ENCODE measurements at places on chromosomes 12 and 14.

- no peak for DNase-seq
Measured at GRCh38 chr14:55130196-55130550, 1.1 kb downstream of the LGALS3 start.

- DNase-seq: no peak
Measured at GRCh38 chr12:102116392-102116791, 3.5 kb downstream of the NUP37 start.

DNA sequence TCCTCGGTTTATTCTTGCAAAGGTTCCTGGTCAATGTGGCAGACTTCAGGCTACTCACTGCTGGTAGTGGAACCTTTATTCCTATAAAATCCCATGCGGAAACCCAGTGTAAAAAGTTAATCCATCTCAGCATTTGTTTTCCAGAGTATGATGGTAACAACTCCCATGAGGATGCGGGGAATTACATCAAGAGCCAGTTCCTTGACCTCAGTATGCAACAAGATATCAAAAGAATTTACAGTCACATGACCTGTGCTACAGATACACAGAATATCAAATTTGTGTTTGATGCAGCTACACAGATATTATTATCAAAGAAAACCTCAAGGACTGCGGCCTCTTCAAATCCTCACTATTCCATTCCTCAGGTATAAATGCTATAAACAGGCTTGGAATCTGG, 19.3 kb downstream of the CPM start:
- DNase-seq: no peak

DNA sequence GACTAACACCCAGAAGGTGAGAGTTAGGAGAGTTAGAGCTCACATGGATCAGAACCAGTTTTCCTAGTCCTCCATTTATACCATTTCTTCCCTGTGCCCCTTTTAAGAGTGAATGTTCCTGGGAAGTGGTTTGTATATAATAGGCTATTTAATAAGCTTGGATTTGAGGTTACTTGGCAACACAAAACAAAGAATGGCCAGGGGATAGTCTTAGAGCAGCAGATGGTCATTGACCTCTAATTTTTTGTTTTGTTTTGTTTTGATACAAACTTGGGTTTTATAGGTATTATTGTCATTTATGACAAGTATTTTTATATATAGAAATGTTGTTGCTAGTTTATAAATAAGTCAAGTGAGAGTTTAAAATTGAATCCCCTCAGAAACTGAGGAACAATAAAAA, 35.8 kb downstream of the VEZT start:
- no peak for DNase-seq

DNA sequence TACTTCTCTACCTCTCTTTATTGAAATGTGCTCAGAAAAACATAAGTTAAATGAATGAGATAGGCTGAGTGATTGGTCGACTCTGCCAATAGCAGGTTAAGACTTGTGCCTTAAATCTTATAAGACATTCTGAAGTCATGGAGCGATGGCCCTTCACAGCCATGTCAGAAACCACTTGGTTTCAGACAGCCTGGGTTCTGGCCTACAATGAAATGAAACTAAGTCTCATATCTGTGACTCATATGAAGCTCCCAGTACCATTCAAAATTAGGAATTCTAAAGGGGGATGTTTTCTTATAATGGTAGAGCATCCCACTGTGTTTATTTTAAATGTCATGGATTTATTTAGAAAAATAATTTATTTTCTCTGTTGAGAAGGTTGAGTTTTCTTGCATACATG, 42.6 kb downstream of the PLXNC1 start:
- DNase-seq: no peak

- DNase-seq: no peak
Measured at GRCh38 chr14:69473260-69473659, 11.3 kb upstream of the PLEKHD1 start.

GRCh38 chr12:118052324-118053070, 8.5 kb downstream of the WSB2 start:
- DNase-seq: peak; percentile 72

DNA sequence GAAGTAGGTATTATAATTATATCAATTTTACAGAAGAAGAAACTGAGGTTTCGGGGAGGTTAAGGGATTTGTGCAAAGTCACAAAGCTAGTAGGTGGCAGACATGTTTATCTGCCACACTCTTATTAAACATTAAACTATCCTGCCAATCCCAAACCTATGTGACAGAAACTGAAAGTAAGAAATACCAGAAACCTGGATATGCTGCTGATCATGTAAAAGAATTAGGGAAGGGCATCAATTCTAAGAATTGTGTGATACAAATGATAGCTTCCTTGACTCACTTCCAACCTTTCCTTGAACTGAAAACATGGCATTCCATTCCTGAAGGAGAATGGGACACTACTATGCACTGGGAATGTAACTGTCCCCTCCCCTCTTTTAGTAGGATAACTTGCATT, 16.9 kb downstream of the TAOK3 start:
- DNase-seq: no peak

GRCh38 chr14:96071561-96071960, 32.4 kb downstream of the C14orf132 start:
- no peak for DNase-seq

DNA sequence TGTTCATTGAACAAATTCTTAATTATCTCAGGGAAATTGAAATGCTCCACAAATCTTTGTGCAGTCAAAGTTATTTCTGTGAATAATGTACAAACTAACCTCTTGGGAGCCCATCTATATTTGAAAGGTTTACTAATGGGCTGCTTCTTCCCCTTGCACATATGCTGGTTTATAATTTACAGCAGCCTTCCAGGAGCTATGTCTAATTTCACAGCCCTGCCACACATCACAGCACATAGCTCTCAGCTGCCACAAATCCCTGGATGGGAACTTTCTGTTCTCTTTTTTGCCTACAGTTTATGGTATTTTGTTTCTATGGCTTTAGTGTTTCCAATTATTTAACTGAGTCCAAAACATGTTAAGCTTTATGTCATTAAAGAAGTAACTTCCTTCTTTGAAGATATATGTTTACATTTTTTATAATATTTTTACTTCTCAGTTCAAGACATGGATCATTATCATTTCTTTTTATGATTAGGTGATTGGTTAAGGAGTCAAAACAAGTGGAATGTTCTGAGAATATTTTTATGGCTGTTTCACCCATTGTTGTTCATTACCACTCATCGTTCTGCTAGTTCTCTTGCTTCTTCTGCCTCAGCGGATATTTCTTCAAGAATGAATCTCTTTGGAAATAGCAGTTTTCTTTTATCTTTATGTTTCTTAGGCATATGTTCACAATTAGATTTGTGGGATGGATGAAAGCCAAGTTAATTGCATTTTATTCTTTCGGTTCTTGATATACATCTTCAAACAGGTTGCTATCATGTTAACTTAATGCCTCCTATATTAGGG, 475.6 kb upstream of the MIS18BP1 start:
- DNase-seq: no peak

DNA sequence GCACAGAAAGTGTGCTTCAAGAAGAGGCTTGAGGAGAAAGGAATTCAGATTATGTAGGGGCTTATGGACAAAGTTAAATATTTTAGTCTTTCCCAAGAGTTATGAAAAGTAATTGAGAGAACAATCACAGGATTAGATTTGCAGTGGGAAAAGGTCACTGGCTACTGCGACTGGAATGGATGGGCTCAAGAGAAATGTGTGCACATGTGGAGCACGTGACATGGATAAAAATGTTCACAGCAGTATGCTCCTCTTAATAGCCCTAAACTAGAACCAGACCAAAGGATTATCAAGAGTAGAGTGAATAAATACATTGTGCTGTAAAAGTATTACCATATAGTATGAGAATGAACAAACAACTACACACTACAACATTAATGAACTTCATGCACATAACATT, 78.1 kb downstream of the ABCD2 start:
- DNase-seq: no peak

DNA sequence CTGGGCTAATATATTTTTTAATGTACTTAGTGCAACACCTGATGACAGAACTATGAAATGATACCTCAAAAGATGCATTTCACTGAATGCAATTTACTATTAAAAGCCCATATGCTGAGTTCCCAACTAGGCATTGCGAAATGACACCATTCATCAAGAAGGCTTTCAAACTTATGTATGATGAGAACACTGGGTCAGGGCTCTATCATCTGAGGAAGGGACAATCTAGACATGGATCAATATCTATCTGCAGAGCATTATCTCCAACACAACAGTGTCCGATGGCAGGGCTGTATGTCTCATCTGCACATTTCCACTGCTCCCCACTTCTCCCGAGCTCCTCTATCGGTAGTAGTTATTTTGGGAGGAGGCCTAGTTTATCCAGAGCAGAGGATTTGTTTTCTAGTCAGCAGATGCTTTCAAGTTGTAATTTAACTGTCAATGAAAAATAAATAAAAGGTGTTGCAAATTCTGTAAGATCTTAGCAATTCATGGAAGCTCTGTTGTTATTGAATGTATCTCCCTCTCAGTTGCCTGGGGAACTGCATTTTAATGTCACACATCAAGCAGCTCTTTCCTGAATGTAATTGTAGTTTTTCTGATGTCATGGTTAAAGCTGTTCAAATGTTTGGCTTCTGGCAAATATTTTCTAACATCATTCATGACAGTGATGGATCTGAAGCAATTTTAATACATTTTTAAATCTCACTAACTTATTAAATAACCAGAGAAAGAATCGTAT, 7.4 kb upstream of the GCH1 start:
- no peak for DNase-seq

DNA sequence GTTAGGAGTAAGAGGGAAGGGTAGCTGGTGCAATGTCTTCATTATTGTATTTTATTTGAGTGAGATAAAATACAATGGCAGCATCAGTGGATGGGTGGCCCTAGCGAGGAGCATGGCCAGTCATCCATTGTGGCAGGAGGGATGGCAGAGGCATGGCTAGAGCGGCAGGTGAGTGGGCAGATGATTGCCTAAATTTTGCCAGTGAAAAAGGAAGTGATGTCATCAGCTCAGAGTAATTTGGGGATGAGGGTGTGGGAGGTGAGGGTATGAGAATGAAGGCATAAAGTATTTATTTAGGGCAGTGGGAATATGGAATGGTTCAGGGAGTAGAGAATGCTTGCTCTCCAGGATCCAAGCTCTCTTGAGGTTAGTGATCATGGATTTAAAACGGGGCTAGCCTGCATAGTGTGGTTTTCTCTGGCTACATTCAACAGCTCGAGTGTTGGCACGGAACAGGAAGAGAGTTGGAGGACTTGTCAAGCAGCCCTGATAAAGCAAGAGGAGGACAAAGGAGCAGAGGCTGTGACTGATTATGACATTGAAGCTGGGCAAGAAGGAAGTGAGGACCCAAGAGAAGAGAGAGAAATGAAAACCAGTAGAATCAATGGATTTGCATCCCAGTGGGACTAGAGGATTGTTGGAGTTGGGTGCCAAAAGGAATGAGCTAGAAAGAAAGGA, 18.7 kb upstream of the SERPINA6 start:
- DNase-seq: no peak

- DNase-seq: no peak
Measured at GRCh38 chr12:66237505-66238175, 48.6 kb downstream of the IRAK3 start.

GRCh38 chr12:39372929-39373328, 70.0 kb downstream of the KIF21A start:
- DNase-seq: no peak

- no peak for DNase-seq
Measured at GRCh38 chr12:23221066-23221465, 596.1 kb downstream of the ETNK1 start.

DNA sequence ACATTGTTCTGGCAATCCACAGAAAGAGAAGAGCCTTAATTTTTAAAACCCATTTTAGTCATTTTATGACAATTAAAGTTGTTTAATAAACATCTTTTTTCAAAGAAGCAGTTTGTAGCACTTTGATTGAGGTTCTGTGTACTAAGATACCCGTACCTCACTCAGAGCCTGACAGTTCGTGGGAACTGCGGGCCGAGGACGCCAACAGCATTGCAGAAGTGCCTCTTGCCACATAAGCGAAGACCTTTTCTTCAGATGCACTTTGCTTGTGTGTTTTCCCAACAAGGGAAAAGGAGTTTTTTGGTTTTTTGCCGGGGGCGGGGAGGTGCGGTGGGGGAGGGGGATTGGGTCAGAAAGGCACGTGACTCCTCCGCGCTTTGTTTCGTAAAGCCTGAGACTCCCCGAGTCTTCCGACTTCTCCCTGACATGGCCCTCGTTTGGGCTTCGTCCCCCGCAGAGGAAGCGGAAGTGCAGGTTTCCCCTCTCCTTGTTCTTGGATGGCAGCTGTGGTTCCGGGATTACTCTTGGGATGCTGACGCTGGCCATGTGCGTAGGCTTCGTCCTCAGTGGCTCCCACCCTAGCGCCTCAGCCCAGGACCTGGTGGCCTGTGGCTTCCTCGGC, 70.8 kb downstream of the WDR20 start:
- no peak for DNase-seq

DNA sequence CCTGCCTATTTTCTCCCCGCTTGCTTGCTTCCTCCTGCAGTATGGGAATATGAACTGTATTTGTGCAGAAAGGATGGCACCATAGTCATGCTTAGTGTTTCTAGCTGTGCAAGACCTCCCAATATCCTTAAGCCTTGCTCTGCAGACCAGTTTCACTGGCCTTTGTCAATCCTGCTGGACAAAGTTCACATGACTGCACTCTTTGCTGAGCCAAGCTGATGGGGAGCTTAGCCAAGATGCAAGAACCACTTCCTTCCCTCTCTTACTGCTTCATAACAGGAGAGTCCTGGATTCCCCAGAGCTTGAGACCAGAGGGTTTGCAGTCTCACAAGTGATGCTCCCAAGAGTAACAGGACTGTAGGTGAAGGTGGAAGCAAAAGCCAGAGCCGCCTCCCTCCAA, 3.8 kb downstream of the ASIC1 start:
- no peak for DNase-seq

- DNase-seq: peak; percentile 69
Measured at GRCh38 chr12:111597831-111598636, 1.1 kb downstream of the ATXN2 start.

GRCh38 chr12:46676396-46676795, 149.4 kb downstream of the SLC38A4 start:
- DNase-seq: no peak

GRCh38 chr14:60249321-60250256, 568 bp downstream of the PPM1A start:
- peak; percentile 89 for DNase-seq

DNA sequence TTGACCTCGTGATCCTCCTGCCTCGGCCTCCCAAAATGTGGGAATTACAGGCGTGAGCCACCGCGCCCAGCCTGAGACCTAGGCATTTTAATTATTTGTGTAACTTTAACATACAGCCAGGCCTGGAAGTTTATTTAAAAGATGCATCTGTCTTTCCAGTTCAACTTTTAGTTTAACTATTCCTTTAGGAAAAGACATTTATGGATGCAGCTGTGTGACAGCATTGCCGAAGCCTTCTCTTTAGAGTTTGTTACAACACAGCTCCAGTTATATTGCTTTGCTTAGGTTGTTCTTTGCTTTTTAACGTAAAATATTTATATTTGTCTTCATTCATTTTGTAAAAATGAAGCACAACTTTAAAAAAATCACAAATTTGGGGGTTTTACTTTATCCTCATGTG, 67.0 kb downstream of the DIP2B start:
- DNase-seq: no peak

DNA sequence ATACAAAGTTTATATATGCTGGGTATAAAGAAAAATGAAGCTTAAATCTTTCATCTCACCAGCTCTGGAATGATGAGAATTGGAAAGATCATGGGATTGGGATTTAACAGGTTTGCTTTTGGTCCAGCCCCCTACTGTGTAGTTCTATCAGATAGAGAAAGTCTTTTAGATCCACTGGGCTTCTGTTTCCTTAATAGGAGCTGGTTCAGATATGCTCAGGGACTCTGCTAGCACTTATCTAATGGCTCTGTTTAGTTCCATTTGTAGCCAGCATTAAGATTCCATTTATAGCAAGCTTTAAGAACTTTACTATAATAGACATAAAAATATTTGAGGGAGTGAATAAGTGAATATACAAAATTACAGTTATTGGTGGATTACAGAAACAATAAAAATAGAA, 42.6 kb downstream of the UTP20 start:
- no peak for DNase-seq

- DNase-seq: no peak
Measured at GRCh38 chr14:32683679-32684078, 255.0 kb upstream of the NPAS3 start.

Measured in right hindlimb (tissue), 1 donor.